ENCODE measurements at places on chromosomes 3 and 15.

DNA sequence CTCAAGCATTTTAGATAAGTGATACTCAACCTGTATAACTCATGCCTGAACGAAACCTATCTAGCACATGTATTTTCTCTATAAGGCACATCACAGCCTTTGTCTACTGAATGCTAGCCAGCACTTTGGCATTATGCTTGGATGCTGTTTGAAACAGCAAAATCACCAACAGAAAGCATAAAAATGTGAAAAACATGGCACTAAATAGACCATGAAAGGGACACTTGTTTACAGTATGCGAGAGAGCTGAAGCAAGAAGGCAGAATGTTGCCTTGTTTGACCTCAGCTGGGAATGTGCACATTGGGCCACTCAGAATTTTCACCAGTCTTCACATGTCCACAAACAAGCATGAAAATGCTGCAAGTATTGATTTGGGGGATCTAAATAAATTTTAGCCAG lies 59.5 kb downstream of the MINDY2 start:
- DNase-seq, result no peak

DNA sequence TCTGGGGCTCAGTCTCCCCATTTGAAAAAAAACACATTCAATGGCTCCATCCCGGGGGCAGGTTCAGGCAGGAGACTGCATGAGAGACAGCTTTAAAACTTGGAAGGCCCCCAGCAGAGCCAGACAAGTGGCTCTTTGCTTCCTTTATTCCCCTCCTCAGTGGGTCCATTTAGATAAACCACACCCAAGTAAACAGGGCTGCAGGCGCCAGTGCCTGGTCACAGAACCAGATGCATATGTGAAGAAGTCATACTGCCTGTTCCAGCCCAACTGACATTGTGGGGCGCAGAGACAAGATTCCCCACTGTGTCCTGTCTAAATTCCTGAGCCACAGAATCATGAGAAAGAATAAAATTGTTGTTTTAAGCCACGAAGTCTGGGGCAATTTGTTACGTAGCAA lies 9.0 kb downstream of the FBN1 start:
- DNase-seq, result no peak

GRCh38 chr3:177776661-177777101 lies 579.4 kb upstream of the TBL1XR1 start:
- DNase-seq, result no peak

GRCh38 chr3:30473374-30474051 lies 132.9 kb upstream of the TGFBR2 start:
- no peak for DNase-seq

DNA sequence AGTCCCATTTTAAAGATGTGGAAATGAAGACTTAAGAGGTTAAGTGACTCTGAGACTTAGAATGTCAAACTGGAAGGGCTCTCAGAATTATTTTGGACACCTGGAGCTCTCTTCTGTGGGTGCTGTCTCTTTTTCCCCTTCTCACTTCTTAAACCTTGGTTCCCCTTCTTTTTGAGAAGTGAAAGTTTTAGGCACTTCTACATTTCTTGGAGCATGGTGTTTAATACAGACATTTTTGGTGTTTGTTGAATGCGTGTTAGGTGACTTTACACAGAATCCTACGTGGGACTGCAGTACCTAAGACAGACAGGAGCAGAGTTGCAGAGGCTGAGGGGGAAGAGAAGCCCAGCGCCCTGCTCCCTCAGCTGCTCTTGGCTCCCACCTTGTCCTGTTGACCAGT lies 133.3 kb downstream of the MDFIC2 start:
- DNase-seq, result no peak

- peak; percentile 8 for DNase-seq
Observed at GRCh38 chr3:127682561-127682960, 9.8 kb downstream of the ABTB1 start.

DNA sequence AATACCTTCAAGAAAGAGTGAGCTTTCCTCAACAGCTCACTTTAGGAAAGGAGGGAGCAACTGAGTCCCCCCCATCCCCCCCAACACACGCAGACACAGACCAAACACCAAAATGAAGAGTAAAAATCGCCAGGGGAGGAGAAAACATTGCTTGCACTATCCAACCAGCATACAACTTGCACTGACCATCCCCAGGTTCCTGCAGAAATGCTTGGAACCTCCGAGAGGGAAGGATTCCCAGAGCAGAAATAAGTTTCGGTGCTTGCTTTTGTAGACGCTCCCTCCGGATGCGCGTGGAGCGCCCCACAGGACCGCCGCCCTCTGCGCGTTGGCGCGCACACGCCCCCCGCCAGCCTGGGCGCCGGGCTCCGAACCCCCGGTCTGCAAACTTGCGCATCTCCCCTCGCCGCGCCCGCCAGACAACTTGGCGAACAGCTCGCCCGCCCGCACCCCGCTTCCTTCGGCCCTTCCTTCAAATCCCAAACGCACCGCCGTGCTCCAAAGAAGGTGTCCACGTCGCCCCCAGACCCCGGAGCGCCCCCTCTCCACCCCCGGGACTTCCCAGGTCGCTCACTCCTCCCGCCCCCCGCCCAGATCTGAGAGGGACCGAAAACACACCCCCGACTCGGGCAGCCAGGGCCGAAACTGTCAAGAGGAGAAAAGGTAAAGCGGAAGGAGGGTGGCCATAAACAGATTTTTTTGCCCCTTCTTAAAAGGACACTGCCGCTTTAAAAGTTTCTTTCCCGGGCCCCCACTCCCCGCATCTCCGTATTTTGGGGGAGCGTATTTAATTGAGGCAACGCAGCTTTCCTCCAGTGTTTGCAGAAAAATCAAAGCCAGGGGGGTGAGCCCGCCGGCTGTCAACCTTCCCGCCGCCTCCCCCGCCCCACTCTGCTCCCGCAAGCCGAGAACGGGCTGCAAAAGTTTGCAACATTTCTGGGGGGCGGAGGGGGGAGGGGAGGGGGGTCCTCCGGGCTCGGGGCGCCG lies 859 bp downstream of the RORA start:
- DNase-seq, result peak; percentile 44

DNA sequence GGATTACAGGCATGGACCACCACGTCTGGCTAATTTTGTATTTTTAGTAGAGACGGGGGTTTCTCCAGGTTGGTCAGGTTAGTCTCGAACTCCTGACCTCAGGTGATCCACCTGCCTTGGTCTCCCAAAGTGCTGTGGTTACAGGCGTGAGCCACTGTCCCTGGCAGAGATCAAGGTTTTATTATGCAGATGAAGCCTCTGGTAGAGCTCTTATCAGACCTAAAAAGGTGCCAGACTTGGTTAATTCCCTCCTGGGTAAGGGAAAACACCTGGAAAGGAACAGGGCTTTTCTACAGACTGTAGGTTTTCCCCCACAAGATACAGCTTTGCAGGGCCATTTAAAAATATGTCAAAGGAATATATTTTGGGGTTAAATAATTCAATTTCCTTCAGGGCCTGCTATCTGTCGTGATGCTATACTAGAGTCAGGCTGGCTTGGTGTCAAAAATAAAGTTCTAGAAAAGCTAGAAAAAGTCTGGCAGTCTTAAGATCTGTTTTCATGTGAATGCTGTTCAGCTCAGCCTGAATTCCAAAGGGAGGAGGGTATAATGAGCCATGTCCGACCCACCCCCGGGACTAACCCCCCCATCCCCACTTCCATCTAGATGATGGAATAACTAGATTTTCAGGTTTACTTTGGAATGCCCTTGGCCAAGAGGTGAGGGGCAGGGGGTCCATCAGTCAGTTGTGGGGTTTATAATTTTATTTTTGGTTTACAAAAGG lies 1.9 kb upstream of the BLOC1S6 start:
- no peak for DNase-seq

GRCh38 chr15:68776477-68777270 lies 44.0 kb downstream of the ANP32A start:
- DNase-seq, result no peak

GRCh38 chr3:186772701-186773417 lies 10.5 kb upstream of the EIF4A2 start:
- peak; percentile 52 for DNase-seq

DNA sequence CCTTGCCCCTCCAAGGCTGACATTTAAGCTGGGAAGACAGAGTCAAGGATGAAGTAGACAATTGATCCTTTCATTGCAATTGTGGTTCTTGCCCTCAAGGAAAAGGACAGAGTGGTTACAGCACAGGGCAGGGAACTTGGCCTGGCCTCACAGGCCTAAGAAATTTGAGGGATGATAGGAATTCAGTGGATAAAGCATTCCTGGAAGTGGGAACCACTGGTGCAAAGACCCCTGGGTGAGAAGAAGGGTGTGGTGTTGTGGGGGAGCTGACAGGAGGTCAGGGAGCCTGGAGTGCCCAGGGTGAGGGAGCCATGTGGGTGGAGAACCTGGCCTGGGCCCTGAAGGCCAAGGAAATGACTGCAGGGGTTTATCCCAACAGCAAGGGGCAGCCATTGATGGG lies 287.4 kb downstream of the UACA start:
- no peak for DNase-seq

- no peak for DNase-seq
Observed at GRCh38 chr3:11564577-11565001, 79.1 kb downstream of the VGLL4 start.

GRCh38 chr3:20700714-20701113 lies 514.7 kb upstream of the SGO1 start:
- DNase-seq, result no peak

DNA sequence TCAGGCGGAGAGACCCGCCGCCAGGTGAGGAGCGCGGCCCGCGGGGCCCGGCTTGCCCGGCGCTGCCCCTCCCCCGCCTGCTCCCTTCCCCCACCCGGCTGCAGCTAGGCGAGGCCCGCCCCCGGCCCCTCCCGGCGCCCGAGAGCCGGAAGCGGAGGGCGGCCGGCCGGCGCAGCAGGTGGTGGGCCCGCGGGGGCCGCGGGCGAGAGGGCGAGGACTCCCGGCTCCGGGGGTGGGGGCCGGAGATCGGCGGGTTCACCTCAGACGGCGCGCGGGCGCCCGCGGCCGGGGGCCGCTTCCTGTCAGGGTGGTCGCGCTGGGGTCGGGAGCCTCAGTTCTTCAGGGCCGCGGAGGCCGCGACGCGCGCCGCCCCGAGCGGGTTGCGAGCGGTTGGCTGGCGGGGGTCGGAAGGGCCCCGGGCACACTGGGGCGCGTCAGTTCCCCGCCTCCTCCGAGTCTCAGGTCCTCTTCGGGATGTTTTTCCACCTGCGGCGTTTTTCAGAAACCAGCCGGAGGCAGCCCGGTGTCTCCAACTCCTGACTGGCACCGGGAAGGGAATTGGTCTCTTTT lies 395 bp downstream of the ZFAND6 start:
- DNase-seq, result peak; percentile 76

GRCh38 chr15:96005906-96006305 lies 324.6 kb upstream of the NR2F2 start:
- DNase-seq, result no peak

GRCh38 chr3:123102249-123102648 lies 35.4 kb downstream of the PDIA5 start:
- DNase-seq, result no peak

DNA sequence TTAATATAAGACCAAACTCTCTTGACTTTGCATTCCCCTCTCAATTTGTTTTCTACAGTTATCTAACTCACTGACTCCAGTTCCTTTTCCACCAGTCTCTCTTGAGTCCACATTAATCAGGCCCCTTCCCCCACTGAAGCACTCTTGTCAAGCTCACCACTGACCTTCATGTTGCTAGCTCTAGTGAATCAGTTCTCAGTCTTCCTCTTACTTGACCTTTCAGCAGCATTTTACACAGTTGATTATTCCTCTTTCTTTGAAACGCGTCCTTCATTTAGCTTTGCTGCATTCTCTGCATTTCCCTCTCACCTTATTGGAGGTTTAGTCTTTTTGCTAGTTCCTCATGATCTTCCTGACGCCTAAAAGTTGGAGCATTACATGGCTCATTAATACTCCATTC lies 8.3 kb downstream of the PPP2R3A start:
- DNase-seq, result no peak

- no peak for DNase-seq
Observed at GRCh38 chr3:67661089-67661488, 6.7 kb upstream of the SUCLG2 start.

DNA sequence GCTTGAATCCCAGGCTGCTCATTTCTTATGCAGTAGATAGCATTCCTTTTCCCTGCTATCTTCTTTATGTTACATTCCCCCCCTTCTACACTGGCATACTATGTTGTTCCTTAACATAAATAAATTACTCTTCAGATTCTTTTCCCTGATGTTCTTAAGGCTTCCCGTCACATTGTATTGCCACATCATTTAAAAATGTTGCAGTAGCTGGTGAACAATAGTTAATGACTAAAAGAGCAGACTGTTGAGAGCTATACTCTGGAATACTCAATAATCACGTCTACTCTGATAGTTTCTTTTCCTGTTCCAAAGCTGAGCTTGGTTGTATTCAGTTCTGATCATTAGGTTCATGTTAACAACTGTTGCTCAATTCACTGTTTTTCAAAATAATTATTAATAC lies 219.9 kb downstream of the CHST2 start:
- DNase-seq, result no peak

DNA sequence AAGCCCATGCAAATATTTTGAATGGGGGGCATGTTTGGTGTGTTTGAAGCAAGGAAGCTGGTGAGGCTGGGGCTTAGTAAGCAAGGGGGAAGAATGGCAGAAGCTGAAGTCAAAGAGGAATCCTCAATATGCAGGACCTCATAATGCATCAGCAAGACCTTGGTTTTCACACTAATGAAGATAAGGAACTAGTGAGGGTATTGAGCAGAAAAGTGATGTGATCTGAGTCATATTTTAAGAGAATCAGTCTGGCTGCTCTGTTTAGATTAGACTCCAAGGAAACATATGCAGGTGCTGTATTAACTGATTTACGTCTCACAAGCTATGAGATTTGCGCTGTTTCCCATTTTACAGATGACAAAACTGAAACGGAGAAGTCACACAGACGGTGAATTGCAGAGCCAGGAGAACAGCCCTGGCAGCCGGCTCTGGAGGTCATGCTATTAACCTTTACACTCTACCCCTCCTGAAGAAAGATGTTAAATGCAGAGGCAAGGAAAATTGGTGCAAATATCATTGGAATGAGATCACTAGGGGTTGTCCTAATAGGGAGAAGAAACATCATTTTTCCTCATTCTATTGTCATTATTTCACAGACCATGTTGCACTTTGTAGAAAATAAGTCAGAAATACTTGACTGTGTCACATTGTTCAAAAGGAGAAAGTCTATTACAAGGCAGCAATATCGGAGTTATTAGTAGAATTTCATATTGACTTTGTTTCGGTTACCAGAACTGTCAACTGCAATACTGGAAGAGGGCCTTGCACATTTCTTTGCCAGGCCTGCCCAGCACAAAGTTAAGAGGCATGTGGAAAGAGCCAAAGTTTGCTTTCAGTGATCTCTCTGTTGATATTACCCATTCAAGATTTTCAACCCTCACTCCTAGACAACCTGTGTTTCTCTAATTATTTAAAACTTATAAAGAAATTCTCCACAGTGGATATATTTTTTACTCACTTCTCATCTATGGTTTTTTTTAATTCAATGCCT lies 64.9 kb downstream of the COL8A1 start:
- DNase-seq, result no peak

DNA sequence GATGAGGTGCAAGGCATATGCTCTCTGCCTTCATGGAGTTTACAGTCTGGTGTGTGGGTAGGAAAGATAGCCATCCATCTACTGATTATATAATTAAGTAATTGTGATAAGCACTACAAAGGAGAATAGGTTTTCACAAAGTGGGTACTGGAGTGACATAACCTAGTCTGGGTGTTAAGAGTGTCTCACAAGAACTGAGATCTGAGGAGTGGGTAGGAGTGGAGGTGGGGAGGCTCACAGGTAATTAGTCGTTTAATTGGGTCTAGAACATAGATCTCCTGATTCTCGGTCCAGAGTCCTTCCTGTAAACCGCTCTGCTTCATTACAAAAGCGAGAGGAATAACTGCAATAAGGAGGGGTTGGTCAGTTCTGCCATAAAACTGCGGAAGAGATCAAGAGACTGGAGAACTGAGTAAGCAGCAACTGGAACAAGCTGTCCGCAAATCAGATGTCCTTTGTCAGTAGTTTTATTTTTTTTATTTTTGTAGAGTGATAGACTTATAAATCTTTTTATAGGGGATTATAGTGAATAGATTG lies 2.2 kb downstream of the NEO1 start:
- DNase-seq, result no peak
